ENCODE measurements at places on chromosomes 5 and 9. TPM values are rescaled to one million over a fixed set of nuclear protein-coding genes. Genes with fewer than 3 reads are reported as not detected.

RETREG1 gene
- total RNA-seq, result 51.0 TPM

SLF1 gene
- 132 TPM for total RNA-seq

IRX2 gene
- total RNA-seq, result 6.5 TPM

DNA sequence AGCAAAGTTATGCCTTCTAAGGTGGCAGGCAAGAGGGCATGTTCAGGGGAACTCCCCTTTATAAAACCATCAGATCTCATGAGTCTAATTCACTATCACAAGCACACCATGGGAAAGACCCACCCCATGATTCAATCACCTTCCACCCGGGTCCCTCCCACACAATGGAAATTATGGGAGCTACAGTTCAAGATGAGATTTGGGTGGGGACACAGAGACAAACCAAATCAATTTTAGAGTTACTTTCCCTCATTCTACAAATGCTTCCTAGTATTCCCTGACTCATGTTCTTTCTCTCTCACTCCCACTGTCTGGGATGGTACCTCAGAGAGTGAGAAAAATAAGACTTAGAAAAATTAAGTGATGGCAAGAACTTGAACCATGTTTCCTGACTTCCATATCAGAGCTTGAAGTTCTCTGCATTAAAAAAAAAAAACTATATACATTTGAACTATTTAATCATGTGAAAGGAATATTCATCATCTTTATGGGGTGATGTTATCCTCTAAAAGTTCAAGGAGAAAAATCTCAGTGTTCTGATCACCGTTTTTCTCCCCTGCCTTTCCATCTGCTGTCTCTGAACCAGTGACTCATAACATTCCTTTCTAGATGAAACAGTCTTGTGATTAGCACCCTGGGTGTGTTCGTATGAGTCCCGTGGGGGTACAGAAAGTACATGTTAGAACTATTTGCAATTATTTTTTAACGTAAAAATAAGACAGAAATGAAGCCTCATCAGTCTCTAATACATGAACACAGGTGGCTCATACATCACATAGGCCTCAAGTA lies 282.9 kb downstream of the SLF1 start:
- DNase-seq, result peak; percentile 2

GRCh38 chr5:135553688-135554462 lies 18.1 kb upstream of the NEUROG1 start:
- peak; percentile 43 for DNase-seq

DNA sequence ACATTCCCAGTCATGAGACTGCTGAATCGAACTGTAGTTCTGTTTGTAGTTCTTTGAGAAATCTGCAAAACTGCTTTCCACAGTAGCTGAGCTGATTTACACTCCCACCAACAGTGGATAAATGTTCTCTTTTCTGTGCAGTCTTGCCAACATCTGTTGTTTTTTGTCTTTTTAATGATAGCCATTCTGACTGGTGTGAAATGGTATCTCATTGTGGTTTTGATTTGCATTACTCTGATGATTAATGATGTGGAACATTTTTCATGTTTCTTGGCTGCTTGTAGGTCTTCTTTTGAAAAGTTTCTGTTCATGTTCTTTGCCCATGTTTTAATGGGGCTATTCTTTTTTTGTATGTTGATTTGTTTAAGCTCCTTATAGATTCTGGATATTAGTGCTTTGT lies 187.3 kb upstream of the TLE4 start:
- no peak for DNase-seq

GRCh38 chr5:152335461-152335860 lies 69.6 kb downstream of the NMUR2 start:
- no peak for DNase-seq

DNA sequence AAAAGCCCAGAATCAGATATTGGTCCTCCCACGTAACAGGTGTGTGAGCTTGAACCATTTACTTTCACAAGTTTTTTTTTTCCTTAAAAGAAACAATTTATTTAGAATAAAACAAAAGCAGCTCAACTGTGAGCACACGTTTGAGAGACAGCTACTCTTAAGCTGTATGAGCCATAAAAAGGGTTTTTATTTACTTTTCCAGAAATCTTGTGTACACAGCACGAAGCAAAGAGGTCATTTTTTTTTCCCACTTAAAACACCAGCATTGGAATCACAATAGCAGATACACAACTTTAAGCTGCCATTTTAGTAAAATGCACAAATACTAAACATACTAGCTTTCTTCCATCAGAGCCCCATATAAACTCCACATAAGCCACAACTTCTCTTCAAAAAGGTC lies 44.6 kb downstream of the JAKMIP2 start:
- no peak for DNase-seq

DNA sequence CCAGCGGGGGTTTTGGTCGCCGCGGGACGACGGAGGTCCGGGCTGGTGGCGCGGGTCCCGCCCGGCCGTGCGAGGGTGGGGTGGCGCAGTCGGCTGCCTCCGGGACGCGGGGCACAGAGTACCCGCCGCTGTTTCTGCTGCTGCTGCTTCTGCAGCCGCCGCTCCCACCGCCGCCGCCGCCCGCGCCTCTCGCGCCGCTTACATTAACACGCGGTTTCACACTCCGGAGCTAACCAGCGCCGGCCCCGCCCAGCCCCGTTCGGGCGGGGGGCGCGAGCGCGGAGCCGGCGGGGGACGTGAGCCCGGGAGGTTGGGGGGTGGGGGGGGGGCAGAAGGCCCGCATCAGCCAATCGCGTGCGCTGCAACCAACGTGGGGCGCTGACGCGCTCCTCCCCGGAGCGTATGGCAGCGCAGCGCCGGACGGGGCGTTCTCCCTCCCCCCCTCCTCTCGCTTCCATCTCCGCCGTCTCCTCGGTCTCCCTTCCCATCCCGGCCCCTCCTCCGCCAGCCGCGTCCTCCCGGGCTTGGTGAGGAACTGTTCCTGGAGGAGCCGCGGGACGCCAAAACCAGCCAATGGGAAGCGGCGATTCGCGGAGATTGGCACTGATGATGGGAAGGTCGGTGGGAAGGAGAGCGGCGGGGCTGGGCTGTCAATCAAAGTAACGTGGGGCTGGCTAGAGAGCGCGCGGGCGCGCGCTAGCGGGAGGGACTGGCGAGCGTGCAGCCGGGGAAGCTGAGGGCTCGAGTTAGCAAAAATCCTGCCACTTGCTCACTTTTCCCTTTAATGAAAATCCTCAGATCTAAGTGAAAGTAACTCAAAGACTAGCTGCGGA lies at the start of gene TLE1:
TLE1 (minus strand) TSS at position 205 of the 833 bp plus-strand sequence. CDS start 1,307 bp downstream, outside the sequence.
- peak; percentile 100 for DNase-seq

- no peak for DNase-seq
Observed at GRCh38 chr5:91166059-91166807, 216.9 kb downstream of the ARRDC3 start.

GRCh38 chr5:169527863-169528262 lies 55.7 kb upstream of the SPDL1 start:
- no peak for DNase-seq

DNA sequence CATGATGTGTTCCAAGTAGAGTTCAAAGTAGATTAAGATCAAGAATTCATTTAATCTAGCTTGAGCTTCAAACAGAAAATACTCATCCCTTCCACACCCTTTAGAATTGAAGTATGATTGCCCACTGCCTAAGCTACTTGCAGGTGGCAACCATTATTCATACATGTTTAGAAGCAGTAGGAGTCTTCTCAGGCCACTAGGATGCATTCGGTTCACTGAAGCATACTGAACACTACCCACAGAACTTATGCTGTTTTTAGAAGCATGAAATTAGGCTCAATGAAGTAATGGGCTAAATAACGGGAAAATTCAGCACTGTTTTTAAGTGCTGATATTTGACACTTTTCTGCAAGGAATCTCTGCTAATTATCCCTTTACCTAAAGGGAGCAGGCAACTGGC lies 263.4 kb downstream of the DEPDC1B start:
- DNase-seq, result no peak

- DNase-seq, result no peak
Observed at GRCh38 chr9:37218800-37219425, 98.5 kb downstream of the ZCCHC7 start.

DNA sequence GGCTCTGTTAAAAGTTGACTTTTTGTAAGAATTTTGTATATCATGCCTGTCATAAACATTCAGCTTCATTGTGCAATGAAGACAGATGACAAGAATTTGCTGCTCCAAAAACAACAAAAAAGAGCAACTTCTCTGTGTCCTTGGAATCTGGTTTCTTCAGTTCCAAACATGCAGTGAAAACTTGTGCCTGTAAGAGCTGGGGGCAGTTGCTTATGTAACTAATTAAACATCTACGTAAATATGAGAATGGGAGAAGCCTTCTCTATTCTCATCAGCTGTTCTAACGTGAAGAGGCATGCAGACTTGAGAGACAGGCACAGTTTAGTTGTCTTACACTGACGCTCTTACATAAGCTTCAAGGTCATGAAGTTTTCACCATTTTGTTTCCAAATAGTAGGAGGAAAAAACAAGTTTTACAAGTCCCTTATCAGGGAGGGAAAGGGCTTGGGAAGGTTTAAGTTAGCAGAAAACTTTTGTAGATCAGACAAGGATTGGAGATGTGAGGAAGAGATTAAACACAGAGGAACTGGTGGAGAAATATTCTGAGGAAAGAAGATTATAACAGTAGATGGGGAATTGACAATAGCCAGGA lies 170.4 kb downstream of the RFK start:
- DNase-seq, result peak; percentile 33

DNA sequence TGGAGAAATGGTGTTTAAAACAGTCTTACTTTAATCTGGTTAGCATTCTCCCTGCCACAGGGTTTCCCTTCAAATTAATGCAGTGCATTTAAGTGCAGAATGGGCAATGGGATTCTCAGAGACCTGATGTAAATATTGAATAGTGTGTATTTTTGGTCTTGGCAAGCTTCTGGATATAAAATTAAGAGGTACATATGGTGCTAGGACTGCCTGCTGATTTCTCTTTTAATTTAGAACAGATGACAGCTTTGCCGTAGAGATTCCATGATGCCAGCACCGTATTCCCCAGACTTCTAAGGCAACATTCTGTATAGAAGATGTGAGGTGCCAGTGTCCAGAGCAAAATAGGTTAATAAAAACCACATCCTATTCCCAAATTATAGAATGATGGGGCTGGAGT lies 1.9 kb downstream of the MTAP start:
- no peak for DNase-seq

DNA sequence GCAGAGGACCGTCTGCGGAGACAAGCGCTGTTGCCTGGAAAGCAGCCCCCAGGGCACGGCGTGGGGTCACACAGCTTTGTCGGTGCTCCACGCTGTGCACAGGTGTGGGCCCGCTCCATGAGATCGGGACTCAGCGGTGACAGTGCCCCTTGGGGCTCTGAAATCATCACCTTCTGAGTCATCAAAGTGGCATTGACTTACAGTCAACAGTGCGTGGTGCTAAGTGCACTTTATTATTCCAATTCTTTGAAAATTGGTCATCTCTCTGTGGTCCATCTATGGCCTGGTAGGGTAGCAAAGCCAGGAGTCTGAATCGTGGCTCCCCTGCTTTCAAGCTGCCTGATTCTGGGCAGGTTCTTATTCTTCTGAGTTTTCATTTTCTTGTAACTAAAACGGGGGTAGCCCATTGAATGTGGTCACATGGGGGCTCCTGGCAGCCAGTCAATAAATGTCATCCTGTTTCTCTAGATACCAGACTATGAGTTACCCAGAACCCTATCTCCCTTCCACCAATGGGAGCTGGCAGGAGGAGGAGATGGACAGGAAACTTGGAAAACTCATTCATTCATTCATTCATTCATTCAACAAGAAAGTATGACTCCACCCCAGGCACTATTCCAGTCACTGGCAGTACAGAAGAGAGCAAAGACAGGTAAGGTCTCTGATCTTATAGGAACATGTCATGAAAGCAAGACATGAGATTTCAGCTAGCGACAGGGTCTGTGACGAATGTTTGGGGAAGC lies 20.3 kb upstream of the UNC5A start:
- no peak for DNase-seq

DNA sequence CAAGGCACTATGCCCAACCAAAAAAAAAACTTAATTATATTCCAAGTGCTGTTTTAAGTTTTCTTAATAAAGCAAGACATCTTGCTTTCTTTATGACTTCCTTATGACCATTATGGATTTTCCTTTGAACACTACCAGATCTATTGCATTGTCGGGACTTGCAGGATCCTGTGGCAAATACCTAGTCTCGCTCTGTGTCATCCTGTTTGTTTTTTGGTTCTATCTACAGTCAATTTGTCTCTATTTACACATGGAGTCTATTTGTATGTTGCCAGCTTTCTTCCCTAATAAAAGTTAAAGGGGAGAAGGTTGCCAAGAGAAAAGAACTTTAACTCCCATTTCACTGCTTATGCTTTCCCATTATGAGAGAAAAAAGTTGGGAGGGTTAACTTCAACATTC lies 4.9 kb downstream of the HINT1 start:
- no peak for DNase-seq

- no peak for DNase-seq
Observed at GRCh38 chr5:102595332-102595731, 96.5 kb upstream of the SLCO6A1 start.
